ENCODE measurements at places on chromosomes 1 and 21.
A peak's percentile ranks its signal among the peaks of the same experiment; 100 is the strongest.

GRCh38 chr1:20413776-20414140, 72.3 kb downstream of the CAMK2N1 start:
- no peak for DNase-seq

- DNase-seq, result no peak
Measured at GRCh38 chr21:15669247-15669646, 60.5 kb upstream of the USP25 start.

DNA sequence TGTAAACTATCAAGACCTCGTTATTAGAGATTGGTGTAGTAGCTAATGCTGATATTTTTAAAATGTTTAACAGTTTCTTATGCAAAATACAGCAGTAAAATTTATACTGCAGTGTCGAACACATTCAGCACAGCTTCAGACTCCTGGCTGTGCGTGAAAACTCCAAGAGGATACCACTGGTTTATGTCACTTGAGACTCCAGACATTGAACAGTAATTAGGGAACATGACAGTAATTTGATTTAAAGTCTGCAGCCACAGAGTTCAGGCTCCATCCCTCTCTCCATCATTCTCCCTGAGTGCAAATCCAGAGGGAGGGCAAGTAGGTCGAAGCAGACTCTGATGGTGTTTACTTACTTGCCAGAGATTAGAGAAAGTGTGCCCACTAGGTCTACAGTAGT, 94.2 kb downstream of the AK5 start:
- no peak for DNase-seq

DNA sequence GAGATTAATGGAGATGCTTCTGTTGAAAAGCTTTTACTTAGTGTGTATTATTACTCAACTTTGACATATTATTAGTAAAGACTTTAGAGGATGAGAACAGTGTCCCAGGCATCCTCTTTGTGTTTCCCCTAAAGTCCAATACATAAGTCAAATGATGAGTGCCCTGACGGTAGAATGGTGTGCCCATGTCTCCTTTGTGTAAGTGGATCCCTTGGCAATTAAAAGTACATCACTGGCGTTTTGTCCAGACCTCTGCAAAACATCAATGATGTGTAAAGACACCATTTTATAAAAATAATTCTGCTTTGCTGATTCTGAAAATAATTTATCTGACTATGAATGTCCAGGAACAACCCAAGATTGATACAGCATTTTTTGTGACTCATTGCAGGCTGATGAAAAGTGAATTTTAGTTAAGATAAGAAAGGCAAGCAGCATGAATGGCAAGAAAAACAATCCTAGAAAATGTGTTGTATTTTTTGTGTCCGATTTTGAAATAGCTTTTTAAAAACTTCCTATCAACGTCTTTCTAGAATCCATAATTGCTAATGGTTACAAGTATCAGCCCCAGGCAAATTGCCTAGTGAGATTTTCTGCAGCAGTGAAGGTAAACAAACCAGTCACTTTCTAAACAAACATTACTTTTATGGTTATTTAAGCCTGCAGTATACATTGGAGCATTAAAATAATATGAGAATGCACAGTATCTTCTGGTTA, 251.5 kb downstream of the PTPRC start:
- DNase-seq, result no peak

- DNase-seq, result no peak
Measured at GRCh38 chr1:186206048-186206570, 168.9 kb downstream of the TPR start.

DNA sequence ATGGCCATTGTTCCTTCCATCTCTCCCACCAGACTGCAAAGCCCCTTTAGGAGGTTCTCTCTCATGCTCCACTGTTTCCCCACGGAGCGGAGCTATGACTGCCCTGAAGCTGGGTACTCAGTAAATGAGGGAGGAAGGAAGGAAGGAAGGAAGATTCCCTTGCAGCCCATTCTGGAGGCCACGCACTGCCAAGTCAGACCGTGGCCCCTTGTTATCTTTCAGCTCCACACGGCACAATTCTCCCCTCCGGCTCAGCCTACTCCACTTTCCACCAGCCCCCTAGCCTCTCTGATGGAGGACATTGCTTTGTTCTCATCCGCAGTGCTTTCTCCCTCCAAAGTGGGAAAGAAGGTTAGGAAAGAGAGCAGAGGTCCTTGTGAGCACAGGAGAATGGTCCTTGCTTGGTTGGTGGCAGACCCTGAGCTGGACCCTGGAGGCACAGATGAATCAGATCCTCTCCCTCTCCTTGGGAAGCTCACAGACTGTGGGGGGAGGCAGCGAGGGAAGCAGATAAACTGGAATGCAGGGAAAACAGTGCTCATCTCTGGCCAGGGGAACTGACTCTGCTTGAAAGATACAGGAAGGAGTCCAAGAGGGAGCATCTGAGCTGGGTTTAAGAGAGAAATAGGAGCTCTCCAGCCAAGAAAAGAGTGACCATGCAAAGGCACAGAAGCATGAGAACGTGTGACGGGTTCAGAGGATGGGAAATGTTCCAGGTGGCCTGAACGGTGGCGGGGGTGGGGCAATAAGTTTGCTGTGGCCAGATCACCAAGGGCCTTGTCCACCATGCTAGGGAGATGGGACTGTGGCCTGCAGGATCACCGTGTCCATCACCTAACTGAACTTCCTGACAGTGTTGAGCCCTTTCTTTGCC, 52.6 kb downstream of the GLIS1 start:
- no peak for DNase-seq

DNA sequence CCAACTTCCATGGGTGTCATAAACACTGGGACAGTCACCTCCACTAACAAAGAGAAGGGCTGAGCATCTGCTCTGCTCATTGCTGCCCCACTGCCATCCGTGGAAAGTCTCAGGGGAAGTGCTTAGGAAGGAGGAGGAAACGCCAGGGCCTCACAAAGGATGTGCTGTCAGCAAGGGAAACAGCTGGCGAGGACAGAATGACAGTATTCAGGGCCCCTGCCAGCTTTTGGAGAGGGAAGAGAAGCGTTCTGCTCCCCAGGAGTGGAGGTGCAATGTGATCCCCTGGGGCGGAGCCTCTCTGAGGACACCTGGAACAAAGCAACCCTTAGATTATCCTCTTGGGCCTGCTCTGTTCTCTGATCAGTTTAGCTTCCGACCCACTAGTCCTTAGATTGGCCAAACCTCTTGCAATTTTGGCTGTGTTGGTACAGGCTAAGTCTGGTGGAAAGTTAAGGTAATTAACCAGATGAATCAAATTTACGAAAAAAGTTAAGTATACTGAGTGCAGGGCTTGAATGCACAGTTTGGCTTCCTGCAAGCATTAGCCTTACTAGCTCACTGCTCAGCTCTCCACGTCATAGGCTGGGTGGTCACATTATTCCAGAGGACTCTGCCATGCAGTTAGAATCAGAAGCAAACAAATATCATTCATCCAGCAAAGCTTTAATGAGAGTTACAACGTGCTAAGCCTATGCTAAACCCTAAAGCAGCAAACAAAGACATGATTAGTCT, 170.2 kb upstream of the NFIA start:
- no peak for DNase-seq

- no peak for DNase-seq
Measured at GRCh38 chr1:161511018-161511755, 5.9 kb downstream of the FCGR2A start.

DNA sequence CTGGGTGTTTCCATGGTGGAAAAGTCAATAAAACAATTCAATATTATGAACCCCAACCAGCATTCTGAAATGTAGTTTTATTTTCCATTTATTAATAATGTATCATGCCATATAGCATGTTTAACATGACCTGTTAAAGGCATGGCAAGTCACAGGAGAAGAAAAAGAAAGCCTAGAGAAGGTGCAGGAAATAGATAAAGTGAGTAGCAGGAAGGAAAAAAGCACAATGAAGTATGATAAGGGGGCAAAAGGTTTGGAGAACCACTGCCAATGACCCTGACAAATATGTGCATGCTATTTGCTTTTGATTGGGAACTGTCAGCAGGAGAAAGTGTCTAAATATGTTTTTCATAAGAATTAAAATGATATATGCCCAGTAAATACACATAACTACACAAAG, 85.6 kb downstream of the HMCN1 start:
- no peak for DNase-seq

GRCh38 chr1:89898695-89899470, 78.1 kb downstream of the LRRC8D start:
- DNase-seq, result no peak

DNA sequence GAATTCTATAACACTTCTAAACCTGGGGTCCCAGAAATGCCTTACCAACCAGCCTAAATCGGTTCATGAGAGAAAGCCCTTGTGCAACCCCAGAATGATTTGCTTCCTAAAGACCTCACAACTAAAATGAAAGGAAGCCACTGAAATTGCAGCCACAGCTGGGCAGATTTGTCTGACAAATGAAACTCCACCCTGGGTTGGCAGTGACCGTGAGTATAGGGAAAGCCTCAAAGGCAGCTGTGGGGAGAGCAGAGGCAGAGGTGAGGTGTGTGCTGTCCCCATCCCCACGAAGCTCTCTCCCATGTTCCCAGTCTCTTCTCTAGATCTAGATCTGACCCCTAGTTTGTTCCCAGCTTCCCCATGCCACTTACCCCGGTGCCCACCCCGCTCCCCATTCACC, 23.1 kb downstream of the RHBDL2 start:
- DNase-seq, result no peak

DNA sequence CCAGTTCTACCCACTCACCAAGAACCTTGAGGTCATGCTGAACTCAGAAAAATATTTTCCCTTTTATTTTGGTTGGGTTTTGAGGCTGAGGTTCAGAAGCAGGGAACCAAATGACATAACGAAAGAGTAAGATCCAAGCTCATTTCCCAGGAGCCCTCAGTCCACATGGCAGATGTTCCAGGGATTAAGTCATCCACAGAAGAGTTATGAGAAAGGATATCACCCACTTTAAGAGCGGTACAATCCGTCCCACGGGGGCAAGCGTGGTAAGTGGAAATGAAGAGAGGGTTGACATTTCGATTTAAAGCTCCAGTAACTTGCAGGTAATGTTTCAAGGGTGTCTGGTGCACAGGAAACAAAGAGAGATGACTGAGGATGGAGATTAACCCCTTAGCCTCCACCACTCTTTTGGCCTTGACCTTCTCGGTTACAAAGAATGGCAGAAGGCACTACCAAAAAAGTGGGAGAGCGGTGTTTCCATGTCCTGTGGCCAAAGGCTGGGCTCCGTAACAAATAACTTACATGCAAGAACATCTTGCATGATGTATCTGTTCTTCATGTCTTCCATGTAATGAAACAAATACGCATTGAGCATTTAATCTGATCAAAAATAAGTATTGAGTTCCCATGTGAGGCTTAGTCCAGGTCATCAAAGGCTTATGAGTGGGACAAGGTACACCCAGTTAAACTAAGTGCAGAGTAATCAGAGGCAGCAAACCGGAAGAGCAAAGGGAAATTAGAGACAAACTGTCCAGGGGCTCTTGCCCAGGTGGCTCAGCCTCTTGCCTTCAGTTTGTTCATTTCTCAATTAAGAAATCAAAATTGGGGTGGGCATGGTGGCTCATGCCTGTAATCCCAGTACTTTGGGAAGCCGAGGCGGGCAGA, 241.4 kb downstream of the TOMM20 start:
- DNase-seq, result no peak

DNA sequence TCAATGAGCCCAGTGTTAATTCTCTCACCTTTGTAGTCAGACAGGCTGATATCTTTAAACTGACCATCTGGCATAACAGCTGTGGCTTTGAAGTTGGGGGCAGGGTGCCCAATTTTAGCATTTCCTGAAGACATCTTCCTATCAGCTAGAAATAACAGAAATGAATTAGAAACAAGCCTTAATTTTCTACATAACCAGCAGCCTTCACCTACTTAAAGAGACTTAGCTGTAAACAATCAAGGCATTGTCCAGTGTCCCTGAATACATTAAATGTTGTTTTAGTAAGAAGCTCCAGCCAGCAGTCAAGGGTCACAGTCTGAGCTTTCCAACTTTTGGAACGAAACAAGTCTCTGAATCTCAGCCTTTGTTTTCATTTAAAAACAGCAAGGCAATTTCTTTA, 2.8 kb downstream of the PRDX1 start:
- DNase-seq, result no peak

DNA sequence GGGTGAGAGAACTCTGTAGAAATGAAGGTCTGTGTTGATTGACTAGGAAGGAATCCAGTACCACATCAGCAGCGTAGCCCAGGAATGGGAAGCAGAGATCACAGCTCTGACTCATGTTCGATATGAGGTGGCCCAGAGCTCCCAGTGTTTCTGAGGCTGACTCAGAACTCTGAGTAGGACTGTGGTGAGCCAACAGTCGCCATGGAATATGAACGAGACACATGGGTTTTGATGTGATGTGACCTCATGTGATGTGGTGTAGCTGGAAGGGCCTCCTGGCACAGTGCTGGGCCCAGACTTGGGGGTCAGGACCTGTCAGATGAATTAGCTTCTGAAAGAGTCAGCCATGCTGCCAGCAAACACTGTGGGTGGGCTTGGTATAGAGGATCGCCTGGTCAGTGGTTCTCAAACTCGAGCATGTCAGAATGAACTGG, 237.0 kb downstream of the MRPL39 start:
- DNase-seq, result no peak

DNA sequence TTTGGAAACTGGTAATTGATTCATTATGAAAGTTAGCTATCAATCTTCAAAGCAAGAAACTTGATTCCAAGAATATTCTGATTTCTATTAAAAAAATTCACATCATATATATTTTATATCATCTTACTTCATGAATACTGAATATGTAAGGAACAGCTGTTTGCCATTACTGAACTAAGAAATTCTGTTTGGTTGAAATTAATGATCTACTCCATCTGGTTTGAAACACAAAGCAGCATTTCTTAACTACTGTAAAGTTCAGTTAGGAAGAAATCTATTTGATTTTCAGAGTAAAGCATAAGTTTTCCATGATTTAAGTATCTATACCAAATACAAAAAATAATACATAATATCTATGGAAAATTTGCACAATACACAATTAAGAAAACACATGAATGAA, 66.0 kb upstream of the SCYL3 start:
- no peak for DNase-seq

DNA sequence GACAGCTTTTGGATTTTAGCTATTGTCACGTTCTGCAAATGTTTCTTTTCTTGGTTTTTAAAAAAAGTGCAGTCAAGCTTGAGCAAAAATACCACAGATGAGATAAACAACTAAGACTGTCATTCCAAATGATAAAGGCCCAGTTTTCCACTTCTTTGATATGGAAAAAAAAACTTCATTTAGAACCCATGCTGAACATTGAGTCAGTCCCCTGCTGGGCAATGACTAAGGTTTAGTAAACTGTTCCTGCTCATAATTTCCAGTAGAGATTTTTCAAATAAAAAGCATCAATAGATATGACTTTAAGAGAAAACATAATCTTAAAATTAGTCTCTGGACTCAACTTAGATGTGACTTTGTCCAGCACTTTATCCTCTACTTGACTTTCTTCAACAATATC, 167.9 kb upstream of the C8B start:
- no peak for DNase-seq

DNA sequence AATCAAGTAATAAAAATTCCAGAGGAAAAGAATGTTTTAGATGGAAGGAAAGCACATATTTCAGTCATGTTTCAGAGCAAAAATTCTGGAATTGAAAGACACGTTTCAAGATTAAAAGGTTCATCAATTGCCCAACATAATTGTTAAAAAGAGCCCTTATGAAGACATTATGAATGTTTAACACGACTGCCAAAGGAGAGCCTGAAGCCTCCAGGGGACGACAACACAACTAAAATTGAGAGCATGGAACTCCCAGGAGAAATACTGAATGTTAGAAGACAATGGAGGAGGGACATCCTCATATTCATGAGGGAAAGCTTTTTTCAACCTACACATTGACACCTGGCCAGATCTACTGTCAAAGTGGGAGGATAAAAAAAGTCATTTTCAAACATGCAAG, 16.0 kb downstream of the OR2T11 start:
- peak; percentile 56 for DNase-seq

- DNase-seq, result no peak
Measured at GRCh38 chr1:151513626-151514121, 2.5 kb downstream of the CGN start.

Data from B cell (primary cell).